ENCODE measurements at places on chromosomes 16 and 17.

DNA sequence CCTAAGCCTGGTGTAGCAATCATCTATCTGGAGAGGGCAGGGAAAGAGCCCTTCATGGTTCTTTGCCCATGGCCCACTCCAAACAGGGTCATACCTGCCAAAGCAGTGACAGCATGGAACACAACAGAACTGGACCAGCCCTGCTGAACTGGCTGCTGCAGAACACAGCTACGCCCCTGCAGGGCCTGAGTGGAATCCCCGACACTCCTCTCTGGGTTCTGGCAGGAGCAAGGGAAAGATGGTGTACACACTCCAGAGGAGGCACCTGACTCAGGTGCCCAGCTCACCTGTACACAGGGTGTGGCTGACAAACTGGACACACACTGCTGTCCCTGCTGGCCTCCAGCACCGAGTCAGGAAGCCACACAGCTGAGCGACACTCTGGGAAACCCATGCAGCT lies 19.8 kb downstream of the MIEF2 start:
- DNase-seq, result no peak

GRCh38 chr16:80932708-80933095 lies 74.0 kb downstream of the CMC2 start:
- no peak for DNase-seq

GRCh38 chr17:1542316-1542715 lies 20.3 kb downstream of the PITPNA start:
- no peak for DNase-seq

- DNase-seq, result no peak
These were observed 150.4 kb upstream of the IRX5 start for GRCh38 chr16:54780266-54780665.

DNA sequence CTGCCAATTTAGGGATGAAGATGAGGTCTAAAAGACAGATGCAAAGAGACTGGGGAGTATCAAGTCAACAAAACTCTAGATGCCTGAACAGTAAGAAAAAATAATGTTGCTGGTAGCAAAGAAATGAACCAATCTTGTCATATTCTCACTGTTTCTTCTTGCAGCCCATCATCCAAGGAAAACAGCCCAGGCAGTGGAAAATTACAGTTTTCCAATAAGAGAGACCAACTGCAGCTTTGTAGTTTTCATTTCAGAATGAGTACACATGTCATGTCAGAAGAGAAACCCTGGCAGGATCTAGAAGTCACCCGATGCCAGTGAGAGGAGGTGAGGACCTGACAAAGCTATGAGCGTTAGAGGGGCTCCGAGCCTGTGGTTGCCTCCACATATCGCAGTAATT lies 500.4 kb upstream of the PSMD7 start:
- no peak for DNase-seq

- DNase-seq, result no peak
These were observed 4.6 kb downstream of the KIFC3 start for GRCh38 chr16:57797526-57798266.

DNA sequence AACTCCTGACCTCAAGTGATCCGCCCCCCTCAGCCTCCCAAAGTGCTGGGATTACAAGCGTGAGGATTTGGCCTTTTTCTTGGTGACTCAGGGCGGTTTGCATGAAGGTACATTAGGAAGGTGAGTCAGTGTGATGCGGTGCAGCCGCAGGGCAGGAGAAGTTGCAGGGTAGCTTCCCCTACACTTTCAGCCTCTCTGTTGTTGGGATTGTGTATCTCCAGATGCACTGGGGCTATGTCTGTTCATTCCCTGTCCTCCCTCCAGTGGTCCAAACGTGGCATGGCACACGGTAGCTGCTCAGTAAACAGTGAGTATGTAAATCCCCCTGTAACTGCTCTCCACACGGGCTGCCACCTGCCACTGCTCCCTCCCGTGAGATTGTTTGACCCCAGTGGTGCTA lies 109.1 kb upstream of the CDC42EP4 start:
- no peak for DNase-seq
